ENCODE measurements at places on chromosomes 6 and 20. TPM values are rescaled to one million over a fixed set of nuclear protein-coding genes. Genes with fewer than 3 reads are reported as not detected.
A peak's percentile ranks its signal among the peaks of the same experiment; 100 is the strongest.

Gene ATF6B
- 42.4 TPM for polyA plus RNA-seq

Gene RSPO3
- polyA plus RNA-seq, result 11.7 TPM

Gene MTFR2
- 1.1 TPM for polyA plus RNA-seq

Gene FABP7
- 0.44 TPM for polyA plus RNA-seq

DNA sequence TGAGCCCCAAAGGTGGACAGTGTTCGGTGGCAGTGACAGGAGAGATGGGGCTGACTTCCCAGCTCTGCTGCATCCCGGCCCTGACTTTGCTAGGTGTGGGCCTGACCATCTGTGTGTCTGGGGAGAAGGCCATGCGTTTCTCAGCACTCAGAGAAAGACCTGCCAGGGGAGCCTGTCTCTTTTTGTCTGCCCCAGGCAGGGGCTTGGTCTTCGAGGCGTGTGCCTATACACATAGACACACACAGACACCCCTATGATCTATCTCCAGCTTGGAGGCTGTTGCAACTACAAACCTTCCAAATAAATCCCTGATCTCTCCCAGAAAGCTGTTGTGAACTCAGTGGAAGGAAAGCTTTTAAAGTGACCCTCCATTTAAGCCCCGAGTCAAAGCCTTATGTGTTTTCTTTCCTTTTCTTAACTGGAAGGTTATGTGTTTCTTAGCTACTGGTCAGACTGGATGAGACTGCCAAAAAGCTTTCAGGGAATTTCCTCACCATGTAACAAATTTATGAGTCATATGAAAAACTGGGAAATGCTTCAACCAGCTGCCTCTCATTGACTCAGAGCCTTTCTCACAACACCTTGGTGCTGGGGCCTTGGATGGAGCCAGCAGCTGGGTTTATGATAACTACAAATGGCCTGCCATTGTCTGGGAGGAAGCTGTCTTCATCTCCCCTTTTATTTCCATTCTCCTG, 102.6 kb downstream of the CDC5L start:
- DNase-seq, result peak; percentile 82

GRCh38 chr20:34491226-34491931, 24.8 kb upstream of the DYNLRB1 start:
- no peak for DNase-seq

DNA sequence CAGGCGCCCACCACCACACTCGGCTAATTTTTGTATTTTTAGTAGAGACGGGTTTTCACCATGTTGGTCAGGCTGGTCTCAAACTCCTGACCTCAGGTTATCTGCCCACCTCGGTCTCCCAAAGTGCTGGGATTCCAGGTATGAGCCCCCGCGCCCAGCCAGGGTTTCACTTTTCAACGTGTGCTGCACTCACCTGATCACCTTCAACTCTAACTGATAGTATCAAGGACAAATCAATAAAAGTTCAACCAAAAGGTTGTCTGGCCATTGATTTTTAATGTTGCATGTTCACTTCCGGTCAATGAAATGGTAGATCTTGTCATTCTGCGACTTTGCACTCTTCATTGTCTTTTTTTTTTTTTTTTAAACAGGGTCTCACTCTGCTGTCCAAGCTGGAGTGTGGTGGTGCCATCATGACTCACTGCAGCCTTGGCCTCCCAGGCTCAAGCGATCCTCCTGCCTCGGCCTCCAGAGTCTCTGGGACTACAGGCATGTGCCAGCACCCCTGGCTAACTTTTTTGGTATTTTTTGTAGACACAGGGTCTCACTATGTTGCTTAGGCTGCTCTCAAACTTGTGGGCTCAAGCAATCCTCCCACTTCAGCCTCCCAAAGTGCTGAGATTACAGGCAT, 37.3 kb downstream of the ZNF217 start:
- DNase-seq, result no peak

DNA sequence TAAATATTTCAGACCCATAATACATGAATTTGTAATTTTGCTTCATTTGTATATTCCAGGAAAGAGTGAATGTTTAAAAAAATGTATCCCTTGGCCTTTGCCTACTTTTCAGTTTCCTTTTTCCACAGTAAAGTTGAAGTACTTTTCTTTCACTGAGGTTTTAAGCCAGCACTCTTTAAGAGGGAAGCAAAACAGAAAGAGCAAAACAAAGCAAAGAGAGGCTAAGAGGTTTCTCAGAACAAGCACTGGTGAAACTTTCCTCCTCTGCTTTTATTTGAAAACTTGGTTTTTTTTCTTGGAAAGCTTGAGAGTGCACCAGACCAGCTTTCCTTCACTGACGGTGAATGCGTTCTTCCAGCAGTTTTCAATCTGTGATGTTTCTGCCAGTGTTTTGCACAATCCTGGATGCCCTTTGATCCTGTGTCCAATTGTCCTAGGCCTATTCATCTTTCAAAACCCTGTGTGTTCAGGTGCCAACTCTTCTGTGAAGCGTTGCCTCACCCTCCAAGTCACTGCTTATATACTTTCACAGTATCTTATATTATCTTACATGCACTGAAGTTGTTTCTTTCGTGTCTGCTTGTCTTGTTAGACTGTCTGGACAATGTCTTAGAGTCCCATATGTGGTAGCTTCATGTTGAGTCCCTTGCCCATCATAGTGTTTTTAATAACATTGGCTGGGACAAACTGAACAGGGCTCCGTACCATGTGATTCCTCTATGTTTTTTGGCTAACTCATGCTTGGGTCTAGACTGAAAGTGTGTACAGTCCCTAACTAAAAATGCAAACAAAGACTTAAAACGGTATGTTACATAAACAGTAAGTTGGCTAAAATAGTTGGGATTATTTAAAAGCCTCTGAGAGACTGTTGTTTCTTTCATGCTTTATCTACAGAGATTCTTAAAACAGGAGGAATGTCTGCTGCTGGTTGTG, 1.9 kb downstream of the RNF217 start:
- DNase-seq, result no peak

DNA sequence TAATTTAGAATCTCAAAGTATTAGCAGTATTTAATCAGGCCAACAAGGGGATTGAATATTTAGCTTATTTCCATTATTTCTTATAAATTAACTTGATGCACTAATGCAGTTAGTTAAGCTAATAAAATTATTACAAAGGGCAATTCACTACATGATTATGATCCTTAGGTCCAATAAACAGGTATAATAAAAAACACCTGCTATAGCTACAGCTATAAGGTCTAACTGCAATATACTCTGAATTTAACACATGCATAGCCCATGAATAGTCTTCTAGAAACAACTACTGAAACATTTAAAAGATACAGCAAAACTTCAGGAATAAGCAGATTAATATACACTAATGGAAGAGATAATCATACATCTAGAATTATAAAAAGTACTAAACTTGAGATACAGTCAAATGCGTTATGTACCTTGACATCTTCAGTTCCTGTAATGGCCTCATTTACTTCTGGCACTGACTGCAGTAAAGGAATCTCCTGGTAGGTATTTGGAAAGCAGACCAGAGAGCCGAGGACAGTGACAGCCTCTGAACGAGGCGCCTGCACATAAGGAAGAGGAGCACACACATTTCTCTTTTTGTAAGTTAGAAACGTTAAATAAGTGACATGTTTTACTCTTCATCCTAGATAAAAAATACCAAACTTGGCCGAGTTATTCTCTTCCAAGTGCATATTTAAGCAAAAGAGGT, 168.5 kb downstream of the INSM1 start:
- DNase-seq, result no peak

DNA sequence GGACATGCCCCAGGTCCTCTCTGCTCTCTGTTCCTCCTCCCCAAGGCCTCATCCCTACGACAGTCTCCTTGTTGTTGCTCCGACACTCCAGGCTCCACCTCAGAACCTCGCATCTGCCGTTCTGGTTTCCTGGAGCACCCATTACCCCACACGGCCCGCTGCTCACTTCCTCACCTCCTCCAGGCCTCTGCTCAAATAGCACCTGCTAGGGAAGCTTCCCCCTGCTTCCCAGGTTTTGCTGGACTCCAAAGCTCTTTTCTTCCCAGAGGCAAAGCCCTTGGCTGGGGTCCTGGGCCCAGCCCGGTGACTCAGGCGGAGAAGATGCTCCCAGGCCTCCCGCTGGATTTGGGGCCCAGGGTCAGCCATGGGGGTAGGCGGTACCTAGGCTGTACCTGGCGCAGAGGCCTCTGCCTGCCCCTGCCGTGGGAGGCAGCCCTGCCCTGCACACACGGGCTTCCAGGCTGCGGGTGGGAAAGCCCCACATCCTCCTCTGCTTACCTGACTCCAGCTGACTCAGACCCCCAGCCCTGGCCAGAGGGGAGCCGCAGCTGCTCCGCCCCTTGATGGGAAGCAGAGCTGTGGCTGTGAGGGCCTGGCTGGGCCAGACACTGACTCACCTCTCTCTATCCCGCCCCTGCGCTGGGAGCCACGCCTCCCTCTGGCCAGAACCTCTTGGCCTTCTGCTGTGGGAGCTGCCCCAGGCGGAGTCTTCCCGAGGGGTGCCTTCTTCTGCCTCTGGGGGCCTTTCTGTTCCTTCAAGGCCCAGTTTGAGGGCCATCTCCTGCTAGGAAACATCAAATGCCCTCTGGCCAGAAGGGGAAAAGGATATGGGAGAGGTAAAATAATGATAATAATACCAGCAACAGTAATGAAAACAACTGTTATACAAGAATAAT, 130.5 kb downstream of the CEBPB start:
- no peak for DNase-seq

- DNase-seq, result no peak
Measured at GRCh38 chr6:119077643-119078375, 655 bp downstream of the FAM184A start.

- DNase-seq, result no peak
Measured at GRCh38 chr6:34684919-34685318, 11.6 kb downstream of the ILRUN start.

DNA sequence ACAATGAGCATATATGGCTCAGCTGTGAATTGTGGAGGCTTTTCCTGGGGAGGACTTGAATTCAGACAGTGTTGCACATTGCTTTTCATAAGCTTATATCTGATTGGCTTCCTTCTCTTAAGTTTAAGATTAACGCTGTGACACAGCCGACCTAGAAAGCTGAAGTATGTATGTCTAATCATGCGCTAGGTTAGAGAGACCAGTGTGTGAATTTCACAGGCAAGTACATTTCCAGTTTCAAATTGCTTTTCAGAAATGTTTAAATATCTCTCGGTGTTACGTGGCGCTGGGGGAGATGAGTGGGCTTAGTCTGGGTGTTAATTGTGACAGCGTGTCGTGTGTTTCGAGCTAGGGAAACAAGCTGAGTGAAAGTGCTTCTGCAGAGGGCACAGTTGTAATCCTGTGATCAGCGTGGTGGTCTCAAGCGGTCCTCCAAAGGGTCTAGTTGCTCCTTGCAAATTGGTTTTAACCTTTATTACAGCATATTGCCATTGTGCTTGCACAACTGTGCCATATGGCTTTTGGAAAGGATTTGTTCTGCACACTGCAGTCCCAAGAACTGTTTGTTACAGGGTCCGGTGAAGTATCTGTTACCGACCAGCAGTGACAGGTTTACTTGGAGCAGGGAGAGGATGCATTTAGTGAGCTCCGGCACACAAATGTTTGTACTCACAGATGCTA, 166.6 kb downstream of the SASH1 start:
- no peak for DNase-seq

GRCh38 chr6:98433325-98434056, 400.9 kb upstream of the POU3F2 start:
- DNase-seq, result no peak

DNA sequence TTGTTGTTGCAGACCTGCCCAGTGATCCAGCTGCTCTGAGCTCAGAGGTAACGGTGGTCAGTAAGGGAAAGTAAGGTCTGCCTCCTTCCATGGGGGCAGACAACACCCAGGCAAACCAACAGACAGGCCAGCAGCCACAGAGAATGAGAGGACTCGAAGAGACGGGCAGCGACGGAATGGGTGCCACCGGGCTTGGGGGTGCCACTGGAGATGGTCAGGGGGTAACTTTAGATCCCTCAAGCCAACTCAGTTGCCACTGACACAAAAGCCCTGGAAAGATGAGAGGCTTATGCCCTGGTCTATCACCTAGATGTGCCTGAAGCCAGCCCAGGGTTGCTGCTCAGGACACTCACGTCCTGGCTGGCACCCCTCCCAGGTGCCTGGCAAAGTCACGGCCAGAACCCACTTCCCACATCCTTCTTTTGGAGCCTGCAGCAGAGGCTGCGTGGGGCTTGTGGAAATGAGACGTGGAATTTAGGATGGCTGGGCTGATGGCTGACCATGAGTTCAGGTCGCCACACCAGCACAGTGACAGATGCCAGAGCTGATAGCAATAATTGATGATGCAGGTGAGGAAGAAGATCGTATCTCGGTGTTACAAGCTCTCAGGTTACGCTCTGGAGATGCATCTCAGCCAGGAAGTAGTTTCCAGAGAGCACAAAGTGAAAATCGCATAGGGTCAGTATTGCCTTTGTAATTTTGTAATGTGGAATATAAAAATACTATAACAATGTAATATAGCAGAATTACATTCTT, 209.1 kb downstream of the SYNDIG1 start:
- DNase-seq, result no peak

DNA sequence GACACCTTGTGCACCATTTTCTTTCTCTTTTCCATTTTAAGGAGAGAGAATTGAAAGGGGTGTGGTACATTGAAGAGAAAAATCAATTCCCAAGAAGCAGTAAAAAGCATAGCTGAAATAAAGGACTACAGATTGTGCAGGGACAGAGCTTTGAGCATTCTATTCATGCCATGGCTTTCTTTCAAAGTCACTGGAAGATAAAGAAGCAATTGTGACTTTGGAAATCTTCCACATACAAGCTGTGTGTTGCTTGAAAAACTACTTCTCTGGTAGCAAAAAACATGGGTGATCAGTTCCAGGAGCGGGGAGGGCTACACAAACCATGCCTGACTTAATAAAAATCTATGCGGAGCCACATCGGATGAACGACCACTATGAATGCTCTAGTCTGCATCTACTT, 230.2 kb upstream of the THEMIS start:
- DNase-seq, result no peak

DNA sequence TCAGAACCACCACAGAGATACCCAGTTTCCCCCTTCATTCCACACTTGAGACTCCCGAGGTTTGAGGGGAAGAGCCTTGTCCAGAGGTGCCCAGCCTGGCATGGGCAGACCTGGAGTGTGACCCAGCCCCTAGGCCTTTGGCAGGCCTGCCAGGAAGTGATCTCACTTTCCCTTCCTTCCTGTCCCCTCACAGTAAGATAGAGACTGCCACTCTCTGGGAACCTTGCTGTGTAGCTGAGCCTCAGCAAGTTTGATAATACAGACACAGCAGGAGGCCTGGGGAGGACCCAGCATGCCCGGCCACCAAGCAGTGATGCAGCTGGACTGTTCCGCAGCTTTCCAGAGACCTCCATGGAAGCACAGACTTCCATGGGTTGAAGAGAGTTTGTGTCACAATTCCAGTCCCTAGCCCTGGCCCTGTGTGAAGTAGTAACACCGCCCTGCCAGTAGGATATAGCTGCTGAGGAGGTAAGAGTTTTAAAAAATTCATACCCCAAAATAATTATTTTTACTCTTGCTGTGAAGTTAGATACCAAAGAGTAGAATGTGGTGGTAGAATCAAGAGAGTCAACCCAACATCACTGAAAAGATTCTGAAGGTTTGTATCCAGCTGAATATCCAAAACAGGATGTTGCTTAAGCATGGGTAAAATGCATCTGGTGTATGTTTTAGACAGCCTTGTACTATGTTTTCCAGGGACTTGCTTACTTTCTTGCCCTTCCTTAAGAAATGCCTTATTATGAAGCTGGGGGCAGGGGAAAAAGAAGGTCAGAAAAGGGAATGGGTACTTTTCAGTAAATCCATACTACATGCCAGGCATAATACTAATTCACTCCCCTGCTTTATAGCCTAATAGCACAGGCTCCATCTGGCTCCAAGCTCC, 16.3 kb downstream of the PKIG start:
- no peak for DNase-seq
